ENCODE measurements at places on chromosomes 16 and 17. TPM values are rescaled to one million over a fixed set of nuclear protein-coding genes. Genes with fewer than 3 reads are reported as not detected.

DNA sequence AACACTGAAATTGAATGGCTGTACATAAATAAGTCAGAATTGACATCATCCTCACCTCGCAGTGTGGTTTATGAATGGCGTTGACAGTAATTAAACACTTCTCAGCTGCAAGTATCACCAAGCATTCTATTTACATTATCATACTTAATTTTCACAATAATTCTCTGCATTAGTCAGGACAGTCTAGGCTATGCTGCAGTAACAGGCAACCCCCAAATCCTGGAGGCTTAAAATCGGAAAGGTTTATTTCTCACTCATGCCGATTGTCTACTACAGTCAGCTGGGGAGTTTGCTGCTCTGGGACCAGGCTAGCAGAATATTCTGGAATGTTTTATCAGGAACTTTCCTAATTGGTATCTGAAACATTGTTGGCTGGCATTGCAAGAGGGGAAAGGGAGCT lies 493.2 kb upstream of the ERCC4 start:
- DNase-seq: no peak

DNA sequence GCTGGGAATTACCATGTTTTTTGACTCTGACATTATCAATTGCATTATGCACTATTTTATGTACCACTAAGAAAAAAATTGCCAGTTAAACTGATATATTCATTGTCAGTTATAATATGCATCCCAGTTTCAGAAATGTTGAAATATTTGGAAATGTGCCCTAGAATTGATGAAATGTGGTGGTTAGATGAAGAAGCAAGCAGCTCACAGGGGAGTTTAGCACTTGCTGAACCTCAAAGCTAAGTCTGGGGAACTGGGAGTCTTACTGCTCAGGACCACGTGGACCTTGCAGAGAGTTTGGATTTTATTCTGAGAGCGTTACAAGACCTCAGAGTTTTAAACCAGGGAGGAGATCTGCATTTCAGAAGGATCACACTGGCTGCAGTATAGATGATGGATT lies 67.9 kb downstream of the TNRC6C start:
- no peak for DNase-seq

DNA sequence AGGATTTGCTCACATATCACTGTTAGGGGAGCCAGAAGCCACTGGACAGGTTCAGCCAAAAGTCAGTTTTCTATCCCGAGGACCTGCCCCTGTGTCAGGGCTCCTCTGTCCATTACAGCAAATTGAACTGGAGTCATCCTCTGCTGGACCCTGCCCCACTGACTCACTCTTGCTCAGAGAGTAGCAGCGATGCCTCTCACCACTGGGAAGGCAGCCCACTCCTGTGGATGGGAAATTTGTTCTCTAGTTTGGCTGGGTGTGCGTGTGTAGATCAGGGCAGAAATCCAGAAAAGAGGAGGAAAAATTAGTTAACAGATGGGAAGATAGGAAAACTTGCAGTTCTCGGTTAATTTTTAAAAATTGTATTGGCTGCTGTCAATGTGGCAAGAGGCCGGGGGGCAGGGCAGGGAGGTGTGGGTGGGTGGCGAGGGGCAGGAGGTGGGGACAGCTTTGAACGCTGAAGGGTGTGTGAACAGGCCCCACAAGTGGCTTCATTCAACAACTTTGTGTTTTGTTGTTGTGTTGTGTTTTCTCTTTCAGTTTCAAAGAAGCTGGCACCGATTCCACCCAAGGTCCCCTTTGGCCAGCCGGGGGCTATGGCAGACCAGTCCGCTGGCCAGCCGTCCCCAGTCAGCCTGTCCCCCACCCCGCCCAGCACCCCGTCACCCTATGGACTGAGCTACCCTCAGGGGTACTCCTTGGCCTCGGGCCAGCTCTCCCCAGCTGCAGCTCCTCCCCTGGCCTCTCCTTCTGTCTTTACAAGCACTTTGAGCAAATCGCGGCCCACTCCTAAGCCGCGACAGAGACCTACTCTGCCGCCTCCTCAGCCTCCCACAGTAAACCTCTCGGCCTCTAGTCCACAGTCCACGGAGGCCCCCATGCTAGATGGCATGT lies 33.6 kb downstream of the ELAC2 start:
- DNase-seq: peak; percentile 96

The SDR42E1 gene
- 0.28 TPM for total RNA-seq

DNA sequence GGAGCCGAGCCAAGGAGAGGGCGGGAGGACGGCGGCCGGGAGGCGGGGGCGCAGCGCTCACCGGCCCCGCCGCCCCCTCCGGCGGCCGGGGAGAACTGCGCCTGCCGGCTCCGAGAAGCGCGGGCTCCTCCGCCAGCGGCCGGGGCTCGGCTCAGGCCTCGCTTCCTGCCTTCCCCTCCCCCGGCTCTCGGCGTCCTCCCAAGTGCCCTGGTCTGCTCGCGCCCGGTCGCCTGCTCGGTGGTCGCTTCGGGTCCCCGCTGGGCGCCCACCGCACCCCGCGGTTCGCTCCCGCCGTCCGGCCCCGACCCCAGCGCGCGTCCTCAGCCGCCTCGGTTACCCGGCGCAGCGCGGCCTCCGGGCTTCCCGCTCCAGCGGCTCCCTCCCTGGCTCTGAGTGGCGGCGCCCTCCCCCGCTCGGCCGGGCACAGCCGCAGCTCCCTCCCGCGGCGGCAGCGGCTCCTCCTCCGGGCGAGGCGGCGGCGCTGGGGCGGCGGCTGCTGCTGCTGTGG lies 313 bp downstream of the UBTF start:
- DNase-seq: peak; percentile 65
